ENCODE measurements at places on chromosomes 1 and 21.

DNA sequence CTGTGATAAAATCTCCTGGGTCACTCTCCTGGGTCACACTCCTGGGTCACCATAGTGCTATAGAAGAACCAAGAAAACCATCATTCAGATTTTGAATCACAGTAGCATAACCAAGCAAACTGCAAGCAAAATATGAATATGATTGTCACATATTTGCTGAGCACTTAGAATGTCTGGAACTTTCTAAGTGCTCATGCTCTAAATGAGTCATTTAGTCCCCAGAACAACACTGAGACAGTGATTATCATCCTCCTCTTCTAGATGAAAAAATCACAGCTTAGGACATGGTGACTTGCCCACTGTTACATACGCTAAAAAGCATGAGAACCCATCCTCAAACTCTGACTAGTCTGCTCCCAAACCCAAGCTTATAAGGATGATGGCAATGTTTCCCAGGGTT is 39.5 kb upstream of the DDAH1 start:
- DNase-seq: no peak

DNA sequence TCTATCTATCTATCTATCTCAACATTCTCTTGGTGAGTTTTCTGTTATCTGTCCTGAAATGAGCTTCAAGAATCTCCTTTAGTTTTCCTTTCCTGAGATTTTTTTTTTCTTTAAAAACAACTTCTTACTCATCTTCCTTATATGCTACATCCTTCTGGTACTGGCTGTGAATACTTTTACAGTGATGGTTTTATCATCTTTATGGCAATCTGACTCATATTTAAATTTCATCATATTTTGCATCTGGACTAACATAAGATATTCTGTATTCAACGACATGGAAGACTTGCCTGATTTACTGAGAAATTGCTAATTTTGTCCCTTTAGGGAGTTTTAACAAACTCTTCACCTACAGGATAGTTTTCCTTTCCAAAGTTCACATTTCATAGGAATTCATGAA is 33.0 kb downstream of the PDE4B start:
- no peak for DNase-seq

GRCh38 chr1:41722184-41722583 is 196.5 kb downstream of the HIVEP3 start:
- DNase-seq: no peak

DNA sequence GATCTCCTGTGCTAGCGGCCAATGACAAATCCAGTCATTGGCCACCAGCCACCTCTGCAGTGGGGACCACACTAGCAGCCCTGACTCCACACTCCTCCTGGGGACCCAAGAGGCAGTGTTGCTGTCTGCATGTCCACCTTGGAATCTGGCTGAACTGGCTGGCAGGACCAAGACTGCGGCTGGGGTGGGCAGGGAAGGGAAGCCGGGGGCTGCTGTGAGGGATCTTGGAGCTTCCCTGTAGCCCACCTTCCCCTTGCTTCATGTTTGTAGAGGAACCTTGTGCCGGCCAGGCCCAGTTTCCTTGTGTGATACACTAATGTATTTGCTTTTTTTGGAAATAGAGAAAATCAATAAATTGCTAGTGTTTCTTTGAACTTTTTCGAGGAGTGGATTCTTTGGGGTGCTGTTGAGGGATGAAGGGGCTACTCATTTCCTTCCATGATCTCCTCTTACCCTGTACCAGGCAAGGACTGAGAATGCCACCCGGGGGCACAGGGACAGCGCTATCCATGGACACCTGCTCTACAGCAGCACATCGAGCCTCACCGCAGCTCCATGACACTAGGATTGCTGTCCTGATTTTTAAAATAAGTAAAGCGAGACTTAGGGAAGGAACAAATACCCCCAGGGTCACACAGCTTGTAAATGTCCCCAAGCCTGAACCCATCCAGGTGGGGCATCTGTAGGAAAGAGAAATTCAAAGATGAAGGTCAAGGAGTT is 44.7 kb downstream of the TNNT2 start:
- DNase-seq: no peak

GRCh38 chr1:24168245-24168644 is 18.8 kb downstream of the IFNLR1 start:
- DNase-seq: no peak

DNA sequence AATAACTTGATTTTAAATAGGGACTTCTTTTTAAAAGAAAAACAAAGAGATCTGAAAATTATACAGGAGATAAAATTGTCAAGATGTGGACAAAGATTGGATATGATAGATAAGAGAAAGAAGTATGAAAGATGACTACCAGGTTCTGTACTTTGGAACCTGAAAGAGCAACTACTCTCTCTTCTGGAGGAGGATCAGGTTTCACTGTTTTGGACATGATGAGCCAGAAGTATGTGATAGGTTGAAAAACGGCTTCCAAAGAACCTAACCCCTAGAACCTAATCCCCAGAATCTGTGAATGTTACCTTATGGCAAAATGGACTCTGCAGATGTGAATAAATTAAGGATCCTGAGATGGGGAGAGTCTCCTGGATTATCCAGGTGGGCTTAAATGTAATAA is 26.2 kb downstream of the RSBN1 start:
- DNase-seq: no peak

GRCh38 chr1:157813269-157813668 is 6.7 kb downstream of the FCRL1 start:
- DNase-seq: no peak

- no peak for DNase-seq
Observed at GRCh38 chr1:58727364-58727763, 27.5 kb upstream of the MYSM1 start.

- DNase-seq: no peak
Observed at GRCh38 chr1:233005156-233005555, 54.7 kb downstream of the NTPCR start.
